ENCODE measurements at places on chromosomes 11 and 22. TPM values are rescaled to one million over a fixed set of nuclear protein-coding genes. Genes with fewer than 3 reads are reported as not detected.

DNA sequence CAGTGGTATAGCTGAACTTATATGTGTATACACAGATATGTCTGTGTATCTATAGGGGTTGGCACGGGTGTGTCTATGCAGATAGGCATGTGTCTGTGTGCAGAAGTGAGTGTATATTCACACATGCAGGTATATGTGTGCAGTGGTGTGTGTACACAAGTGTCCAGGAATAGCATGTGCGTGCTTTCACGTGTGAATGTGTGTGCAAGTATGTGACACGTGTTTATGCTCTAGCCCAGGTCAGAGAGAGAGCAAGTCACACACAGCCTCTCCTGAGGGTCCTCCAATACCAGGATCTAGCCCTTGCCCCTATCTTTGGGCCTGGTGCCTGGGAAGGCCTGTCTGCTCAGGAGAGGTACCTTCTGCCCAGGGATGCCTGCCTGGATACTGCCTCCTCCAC lies 26.3 kb downstream of the PDE2A start:
- no peak for DNase-seq

DNA sequence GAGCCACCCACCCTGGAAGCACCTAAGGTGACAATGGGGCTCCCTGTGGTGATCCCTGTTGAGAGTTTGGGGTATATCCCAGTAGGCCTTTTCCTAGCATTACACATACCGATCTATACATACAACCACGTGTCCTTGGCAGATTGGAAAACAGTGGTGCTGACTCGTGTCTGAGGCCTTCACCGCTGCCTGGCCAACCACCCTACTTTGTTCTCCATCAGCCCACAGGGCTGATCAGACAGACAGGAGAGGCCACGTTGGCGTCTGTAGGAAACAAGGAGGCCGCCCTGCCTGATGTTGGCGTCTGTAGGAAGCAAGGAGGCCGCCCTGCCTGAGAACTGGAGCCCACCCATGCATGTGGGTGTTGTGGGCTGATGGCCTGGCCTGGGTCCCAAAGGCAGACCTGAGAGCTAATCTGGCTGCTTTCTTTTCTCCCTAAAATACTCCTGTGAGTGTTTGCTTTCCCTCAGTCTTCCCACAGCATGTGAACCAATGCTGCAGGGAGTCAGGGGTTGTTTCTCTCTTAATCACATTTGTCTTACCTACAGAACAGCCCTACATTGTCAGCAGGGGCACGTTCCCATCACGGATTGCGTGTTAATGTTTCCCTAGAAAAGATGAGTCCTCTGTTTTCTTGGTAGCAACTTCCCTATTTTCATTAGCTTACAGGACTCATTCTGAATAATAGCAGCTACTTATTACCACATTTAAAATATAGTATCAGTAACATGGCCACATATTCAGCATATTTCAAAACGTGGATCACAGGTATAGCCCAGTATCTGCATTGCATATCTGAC lies 57.2 kb downstream of the SBF1 start:
- DNase-seq, result no peak

Gene OR10D3
- polyA plus RNA-seq, result not detected

DNA sequence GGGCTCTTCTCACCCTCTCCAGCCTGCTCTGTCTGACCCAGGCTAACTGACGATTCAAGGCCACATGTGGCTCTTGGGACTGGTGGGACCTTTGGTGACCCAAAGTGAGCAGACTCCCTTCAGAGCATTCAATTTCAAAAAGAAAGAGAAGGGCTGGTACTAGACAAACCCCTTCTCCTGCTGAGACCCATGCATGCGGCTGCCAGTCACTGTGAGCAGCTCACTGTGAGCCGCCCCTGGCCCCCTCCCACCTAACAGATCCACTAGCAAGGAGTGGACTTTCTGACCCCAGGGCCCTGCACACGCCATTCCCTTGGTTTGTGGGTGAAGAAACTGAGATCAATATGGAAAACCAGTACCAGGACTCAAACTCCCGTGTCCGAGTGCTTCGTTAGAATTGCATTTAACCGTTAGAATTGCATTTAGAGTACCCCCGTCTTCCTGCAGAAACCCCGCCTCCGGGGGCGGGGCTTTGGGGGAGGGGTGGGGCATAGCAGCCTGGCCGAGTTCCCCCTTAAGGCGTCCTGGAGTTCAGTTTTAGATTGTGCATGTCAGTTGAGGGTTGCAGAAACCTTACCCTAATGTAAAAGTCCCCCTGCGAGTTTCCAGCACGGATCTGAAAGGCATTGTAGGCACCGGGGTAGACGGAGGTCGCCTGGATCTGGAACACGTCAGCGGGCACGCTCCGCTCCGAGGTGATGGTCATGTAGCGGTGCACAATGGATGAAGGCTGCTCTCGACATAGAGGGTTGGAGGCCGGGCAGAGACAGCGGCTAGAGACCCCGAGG lies 5.1 kb downstream of the EFEMP2 start:
- peak; percentile 76 for DNase-seq

GRCh38 chr11:995044-995751 lies 41.3 kb downstream of the MUC6 start:
- DNase-seq, result no peak

- DNase-seq, result no peak
Observed at GRCh38 chr22:20115691-20116375, at the start of gene RANBP1. TSS of gene RANBP1 (plus strand) at chr22:20116104. CDS start at chr22:20116185, 81 bp downstream.

DNA sequence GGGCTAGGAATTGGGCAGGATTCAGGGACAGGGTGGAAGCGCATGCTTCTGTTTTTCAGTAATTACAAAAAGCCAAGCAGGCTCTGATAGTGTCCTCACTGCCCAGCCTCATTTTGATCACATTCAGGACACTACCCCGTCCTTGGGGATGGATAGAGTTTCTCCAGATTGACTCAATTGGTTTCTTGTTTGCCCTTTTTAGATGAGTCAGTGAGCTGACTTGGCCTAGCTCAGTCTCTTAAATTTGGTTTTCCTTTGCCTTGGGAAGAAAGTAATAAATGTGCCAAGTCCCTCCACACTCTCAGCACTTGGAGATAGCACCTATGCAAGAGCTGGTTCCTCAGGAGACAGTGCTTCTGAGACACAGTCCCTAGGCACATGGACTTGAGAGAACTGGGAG lies 25.5 kb downstream of the DKK3 start:
- no peak for DNase-seq

Gene BRSK2
- polyA plus RNA-seq, result 106 TPM

Gene DNAJB7
- polyA plus RNA-seq, result 1.2 TPM

- no peak for DNase-seq
Observed at GRCh38 chr11:122872046-122872445, 10.5 kb upstream of the JHY start.
